NCI-H1105 (cell line): ENCODE measurements at places on chromosomes 4 and X.
A peak's percentile ranks its signal among the peaks of the same experiment; 100 is the strongest.

- DNase-seq, result no peak
Measured at GRCh38 chr4:34182306-34182705, 2062.0 kb downstream of the ARAP2 start.

GRCh38 chr4:52999626-53000025 is 137.5 kb downstream of the RASL11B start:
- DNase-seq, result no peak

- no peak for DNase-seq
Measured at GRCh38 chrX:53280331-53281320, 758 bp downstream of the IQSEC2 start.

DNA sequence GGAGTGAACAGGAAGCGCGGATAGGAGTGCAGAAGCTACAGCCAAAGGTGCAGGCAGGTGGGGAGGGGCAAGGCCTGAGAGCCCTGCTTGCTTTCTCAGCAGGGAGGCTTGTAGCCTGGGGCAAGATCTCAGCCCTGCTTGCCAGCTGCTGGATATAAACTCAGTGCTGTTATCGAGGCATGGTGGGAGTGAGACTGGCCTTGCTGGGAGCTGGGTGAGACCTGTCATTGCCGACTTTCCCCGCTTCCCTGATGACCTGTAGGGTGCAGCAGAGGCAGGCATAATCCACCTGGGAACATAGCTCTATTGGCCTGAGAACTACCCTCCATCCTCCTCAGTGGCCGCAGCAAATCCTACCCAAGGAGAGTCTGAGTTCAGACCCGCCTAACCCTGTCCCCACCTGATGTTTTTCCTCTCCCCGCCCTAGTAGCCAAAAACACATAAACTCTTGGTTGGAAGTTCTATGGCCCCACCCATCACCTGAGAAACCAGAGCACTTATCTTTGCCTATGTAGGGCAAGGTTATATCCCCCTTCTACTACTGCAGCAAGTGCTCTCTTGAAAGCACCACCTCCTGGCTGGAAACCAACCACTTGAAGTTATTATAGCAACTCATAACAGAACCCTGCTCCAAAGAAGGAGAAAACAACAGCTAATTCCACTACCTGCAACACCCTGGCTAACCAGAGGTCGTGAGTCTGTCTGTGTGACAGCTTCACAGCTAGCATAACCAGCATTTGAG is 80.7 kb downstream of the FHIP1A start:
- DNase-seq, result peak; percentile 28

- DNase-seq, result peak; percentile 39
Measured at GRCh38 chr4:72568959-72569718, at the start of gene ADAMTS3. ADAMTS3 (minus strand) TSS chr4:72569221; CDS start chr4:72568762, 459 bp downstream.

- DNase-seq, result no peak
Measured at GRCh38 chrX:109830157-109830703, 97.2 kb upstream of the ACSL4 start.

DNA sequence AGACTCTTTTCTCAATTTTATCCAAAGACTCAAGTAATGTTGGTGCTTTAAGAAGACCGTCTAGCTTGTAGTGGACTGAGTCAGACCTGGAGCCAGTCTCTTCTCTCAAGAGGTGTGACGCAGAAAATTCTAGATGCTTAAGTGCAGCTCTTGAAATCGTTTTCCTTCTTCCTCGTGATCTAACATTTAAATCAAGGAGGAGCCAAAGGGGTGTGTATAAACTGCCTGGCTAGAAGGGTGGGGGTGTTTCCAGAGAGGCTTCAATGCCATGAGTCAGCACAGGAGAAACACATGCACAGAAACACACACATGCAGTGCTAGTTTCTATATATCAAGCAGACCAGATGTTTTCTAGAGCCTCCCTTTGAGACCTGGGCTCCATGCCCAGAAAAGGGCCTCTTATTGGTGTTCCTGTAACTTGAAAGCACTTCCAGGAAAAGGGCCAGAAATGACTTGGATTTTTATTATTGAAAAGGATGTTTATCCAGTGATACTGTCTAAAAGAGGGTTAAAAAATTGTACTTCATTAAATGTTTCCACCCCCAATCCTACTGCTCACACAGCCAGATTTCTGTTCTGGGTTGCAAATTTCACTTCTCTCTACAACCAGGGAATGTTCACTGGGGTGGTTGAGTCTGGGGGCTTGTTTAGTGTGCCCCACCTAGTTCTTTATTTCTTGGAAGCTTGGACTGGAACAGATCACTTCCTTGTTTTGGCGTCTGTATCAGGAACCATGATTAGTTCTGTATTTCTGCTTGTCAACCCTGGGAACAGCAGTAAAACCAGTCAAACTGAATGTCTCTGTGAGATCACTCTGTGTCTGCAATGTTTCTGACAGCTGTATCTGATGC is at the start of gene CLIC2:
TSS of gene CLIC2 (minus strand) at position 129 of the 851 bp plus-strand sequence. CDS start 187 bp downstream, outside the sequence.
- peak; percentile 56 for DNase-seq

DNA sequence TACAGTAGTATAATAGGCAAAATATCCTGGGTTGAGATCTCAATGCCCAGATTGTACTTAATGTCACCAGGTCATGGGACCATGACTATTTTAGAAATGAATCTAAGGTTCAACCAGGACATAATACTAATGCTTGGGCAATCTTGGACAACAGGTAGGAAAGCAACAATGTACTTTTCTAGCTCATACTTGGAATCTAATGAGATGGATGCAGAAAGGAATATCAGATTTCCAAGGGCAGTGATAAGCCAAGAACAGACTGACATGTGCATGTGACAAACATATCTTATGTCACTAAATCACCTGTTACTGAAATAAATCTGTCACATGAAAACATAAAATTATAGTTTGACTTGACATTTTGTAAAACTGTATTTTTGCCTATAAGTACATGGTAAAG is 51.1 kb downstream of the RPS6KA3 start:
- DNase-seq, result no peak

GRCh38 chr4:30717208-30718020 is 2.8 kb upstream of the PCDH7 start:
- DNase-seq, result peak; percentile 9

DNA sequence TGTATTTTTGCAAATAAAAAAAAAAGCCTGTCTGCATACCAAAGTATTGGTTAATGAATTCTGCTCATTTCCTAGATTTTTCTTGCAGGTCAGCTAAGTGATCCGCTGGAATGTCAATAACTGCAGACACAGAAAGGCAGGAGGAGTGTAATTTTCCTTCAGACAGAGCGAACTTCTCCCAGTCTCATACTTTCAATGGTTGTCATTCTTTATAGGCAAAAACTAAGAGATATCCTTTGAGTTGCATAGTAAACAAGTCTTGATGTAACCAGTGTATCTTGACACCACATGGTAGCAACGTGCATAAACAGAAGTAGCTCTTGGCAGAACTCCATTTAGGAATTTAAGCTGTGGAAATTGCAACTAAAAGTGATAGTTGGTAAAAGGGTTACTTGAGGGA is 8.2 kb downstream of the CAPN6 start:
- no peak for DNase-seq

DNA sequence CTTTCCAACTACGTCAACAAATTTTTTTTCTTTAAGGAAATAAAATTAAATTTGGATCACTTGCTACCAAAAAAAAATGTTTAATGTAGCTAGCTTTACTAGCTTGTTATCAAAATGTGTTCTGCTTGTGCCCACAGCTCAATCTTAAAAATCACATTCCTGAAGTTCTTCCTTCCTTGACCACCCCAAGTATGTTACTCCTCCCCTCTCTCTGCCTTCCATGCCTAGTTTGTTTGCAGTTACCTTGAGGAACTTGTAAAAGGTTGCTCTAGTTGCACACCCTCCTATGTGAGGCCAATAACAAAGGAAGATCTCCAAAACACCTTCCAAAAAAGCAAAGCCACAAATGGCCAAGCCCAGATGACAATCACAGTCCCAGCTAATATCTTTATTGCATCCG is 19.6 kb upstream of the TMEM184C start:
- DNase-seq, result no peak

DNA sequence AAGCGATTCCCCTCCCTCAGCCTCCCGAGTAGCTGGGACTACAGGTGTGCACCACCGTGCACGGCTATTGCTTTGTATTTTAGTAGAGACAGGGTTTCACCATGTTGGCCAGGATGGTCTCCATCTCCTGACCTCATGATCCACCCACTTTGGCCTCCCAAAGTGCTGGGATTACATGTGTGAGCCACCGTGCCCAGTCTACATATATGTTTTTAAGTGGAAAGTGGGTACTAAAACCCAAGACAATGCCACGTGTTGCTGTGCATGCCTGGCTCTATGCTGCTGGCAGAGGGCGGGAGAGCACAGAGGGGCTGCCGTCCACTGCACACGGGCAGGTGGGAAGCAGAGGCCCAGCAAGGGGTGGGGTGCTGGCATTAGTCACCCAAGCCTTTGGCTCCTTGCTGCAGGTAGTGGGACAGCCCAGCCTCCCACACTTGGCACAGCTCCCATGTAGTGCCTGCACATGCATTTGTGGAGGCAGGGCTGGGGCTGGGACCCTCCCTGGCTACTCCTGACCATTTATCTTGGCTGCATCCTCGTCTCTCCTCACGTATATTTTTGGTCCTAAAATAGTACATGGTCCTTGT is 3.5 kb downstream of the EMD start:
- DNase-seq, result no peak

GRCh38 chr4:61605984-61606383 is 405.9 kb downstream of the ADGRL3 start:
- no peak for DNase-seq

DNA sequence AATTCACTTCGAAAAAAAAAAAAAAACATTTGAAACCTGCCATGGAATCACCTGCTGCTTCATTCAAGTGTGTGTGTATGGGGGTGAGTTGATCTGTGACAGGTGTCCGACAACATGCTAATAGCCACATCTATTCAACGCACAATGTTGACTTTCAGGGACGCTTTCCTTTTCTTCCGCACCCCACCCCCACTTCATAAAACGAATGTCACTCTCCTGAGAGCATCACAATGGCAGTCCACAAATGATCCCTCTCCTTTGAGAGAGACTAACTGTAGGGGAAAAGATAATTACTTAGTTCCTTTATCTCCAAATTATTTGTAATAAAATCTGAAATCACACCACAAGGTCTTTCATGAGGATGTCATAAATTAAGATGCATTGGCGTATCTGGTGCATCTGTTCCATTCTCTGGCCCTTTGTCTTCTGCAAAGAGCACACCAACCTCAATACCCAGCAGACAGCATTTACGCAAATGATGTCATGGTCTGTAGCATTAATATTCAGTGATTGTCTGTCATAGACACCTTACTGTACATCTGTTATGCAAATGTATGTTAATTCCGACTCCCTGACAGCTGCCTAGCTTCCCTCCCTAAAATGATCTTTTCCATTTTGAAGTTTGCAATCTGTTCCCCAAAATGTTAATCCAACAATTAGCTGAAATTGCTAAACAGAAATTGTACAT is 640.0 kb upstream of the BOD1L1 start:
- DNase-seq, result peak; percentile 75

- no peak for DNase-seq
Measured at GRCh38 chrX:69062493-69062892, 102.8 kb downstream of the PJA1 start.

DNA sequence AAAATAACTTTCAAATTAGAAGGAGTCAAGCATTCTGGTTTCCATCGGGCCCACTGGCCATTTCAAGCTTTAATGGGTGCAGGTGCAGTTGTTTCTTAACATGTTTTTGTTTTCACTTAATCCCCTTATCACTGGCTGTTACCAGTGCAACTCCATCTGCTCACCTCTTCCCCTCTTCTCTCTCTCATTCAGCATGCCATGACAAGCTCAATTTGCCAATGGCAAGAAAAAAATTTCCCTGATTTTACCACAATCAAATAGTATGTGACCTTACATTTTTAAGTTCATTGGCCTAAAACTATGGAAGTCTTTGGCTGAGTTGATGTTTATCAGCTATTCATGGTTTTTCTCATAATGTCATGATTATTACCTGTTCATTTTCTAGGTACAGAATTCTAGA is 299.1 kb upstream of the BMP3 start:
- no peak for DNase-seq

DNA sequence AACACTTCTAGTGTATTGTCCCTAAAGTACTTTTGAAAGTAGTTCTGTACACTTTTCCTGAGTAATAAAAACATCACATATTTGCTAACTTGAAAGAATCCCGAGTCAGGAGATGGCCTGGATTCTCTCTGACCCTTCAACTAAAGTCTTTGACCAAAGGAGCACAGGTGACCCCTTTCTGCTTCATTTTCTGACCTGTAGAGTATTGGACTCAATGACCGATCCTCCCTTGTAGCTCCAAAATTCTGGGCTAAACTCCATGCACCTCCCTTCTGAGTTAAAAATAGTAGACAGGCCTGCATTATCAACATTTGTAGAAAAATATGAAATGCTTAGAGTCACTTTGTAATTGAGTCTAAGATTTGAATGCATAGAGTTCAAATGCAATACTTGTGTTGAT is 4.0 kb upstream of the TAPT1 start:
- DNase-seq, result no peak

- no peak for DNase-seq
Measured at GRCh38 chr4:73989031-73989430, 1.0 kb upstream of the PPBP start.

DNA sequence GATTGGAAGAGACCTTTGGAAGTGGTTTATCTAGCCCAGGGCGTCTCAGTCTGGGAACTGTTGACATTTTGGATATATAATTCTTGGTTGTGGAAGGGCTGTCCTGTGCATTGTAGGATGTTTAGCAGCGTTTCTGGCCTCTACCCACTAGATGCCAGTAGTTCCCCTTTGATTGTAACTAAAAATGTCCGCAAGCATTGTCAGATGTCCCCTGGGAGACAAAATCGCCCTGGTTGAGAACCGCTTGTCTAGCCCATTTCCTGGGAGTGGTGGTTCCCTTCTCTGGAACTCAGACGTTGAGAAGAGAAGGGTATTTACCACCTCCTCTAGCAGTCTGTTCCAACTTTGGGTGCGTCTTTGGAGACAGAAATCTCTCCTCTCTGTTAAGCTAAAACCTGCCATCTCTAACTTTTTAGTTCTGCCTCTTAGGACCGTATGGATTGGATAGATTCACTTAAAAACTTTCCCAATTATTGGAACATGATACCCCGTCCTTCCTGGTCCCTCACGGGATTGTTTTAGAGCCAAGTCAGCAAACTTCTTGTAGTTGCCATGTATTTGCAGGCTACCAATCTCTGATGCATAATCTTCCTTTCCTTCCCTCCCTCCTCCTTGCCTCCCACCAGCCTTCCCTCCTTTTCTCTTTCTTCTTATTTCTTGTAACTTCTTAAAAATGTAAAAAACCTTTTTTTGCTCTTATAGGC is 13.9 kb downstream of the TMEM165 start:
- DNase-seq, result no peak

- DNase-seq, result no peak
Measured at GRCh38 chr4:111618908-111619307, 526.3 kb upstream of the FAM241A start.

DNA sequence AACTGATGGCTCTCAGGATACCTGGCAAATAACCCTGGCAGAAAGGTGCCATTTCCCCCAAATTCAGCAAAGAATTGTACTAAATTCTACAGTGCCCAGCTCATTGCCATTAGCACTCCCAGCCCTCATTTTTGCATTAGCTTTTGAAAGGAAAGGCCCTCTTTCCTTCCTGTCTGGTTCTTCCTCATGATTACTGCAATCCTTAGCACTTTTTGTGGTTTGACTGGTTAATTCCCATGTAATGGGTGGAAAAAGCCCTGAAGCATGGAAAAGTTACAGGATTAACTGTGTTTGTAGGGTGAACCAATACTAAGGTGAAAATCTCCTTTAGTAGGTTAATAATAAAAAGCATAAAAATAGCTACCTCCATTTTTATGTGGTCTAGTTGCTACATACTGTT is 139.5 kb downstream of the NPNT start:
- DNase-seq, result no peak

GRCh38 chrX:98068024-98068580 is 1184.4 kb downstream of the RPA4 start:
- DNase-seq, result no peak
